ENCODE measurements at places on chromosomes 5 and 9.

- peak; percentile 11 for DNase-seq
These were observed 16.7 kb upstream of the SLCO4C1 start for GRCh38 chr5:102312586-102313370.

DNA sequence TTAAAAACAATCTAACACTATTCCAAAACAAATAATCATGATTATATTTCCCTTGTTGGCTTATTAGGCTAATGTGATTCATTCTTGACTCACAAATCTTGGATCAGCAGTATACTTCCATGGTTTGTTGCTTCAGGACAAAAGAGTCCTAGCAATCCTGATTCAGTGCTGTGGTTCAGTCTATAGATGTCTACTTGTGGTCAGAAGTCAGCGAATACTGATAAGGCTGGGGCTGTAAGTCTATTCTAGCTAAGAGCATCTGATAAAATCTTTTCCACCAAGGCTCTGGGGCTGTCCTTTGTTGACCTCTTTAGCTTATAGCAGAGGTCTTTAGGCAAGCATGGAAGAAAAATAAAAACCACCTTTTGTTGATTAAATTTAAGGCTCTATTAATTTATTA, 4.4 kb upstream of the SMIM3 start:
- no peak for DNase-seq

DNA sequence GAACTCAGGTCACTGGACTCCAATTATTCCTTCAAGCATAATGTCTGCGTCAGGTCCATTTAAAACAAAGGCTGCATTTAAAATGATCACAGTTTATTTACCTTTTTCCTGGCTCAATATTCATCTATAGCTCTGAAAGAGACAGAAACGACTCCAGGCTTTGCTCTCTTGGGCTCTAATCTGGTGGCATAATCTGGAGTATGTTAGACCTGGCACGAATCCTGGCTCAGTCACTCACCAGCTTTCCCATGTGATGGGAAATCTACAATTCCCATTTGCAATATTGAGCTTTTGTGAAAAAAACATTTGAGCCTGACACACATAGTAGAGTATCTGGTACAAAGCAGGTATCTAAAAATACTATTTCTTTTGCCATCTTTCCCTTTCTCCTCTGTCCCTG, 155.8 kb downstream of the SEMA6A start:
- no peak for DNase-seq

- no peak for DNase-seq
These were observed 128.7 kb downstream of the C5orf15 start for GRCh38 chr5:133839721-133840120.

DNA sequence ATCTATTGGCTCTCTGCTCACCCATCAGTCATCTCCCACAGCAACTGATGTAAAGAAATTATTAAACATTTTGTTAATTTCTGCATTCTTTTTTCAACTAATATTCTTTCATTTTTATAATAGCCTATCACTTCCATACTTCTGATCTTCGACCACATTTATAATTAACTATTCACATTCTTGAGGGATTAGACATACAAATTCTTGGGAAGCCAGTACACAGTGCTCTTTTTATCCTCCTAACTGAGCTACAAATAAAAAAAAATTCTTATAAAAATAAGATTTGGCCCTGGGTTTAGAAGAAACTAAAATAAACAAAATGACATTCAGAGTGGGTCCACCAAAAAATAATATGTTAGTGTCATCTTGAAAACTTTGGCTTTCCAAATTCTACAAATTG, 103.7 kb upstream of the ITGA1 start:
- no peak for DNase-seq

- no peak for DNase-seq
These were observed 115.2 kb downstream of the JAKMIP2 start for GRCh38 chr5:147667363-147667762.

DNA sequence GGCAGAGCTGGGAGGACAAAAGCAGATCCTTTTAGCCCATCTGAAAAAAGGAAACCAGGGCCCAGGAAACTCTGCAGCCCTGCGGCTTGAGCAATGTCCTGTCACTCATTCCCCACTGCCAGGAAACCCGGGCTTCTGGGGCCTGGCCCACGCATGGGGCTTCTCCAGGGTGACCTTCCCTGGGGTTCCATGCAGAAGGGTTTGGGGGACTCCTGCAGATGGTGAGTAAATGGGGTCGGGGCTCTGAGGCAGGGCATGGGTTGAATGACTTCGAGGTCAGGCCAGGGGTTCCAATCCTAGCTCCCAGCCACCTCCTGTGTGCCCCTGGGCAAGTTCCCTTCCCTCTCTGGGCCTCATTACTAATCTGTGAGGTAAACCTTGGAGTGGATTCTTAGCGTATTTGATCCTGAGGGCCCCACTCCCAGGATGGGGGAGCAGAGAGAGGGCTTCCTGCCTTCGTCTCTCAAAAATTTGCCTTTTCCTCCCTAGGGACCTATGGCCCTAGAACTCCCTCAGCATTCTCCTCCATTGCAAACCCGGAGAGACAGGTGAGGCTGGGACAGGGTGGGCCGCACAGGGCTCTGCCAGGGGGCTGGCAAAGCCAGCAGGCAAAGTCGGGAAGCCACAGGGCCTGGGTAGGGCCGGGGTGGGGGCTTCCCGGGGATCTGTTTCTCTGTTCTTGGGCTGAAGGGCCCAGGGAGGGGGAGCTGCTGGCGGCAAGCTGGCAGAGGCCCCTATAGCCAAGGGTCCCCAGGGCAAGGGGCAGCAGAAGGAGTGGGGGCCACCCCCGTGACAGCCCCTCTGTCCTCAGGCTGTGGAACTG, 25.8 kb downstream of the ADGRD2 start:
- no peak for DNase-seq

DNA sequence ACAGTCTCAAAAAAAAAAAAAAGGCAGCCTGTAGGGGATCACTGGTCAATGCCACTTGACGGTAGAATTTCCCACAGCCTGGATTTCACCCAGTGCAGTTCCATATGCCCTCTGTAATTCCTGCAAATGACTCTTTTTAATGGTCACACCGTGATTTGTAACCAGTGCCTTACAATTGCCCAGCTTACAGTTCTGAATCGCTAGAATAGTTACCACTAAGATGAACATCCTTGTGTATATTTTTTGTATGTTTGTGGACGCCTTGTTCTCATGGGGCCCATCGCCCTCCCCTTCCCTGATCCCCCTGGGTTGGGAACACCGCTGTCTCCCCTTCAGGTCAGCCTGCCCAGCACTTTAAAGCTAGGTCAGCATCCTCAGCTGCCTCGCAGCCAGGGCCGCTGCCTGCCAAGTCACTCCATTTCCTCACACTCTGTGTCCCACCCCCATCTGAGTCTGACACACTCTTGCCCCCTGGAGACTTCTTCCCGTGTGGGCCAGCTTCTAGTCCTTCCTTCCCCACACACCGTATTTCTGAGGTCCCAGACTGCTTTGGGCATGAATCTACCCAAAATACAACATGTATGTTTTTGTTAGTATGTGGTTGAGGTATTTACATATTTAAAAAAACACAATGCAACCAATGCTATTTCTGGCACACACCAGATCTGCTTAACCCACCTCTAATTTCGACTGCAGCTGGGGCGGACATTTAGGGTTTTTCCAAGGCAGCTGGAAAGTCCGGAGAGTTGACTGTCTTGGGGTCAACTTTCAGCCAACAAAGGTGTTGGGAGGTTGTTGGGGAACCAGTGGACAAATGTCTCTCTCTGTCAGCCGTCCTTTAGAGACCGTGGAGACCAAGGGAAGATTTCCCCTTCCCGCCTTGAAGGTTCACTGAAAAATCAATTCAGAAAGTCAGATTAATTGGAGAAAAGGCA, 120.5 kb upstream of the NEK6 start:
- DNase-seq: no peak
